Glutamatergic neuron (in vitro differentiated cells): ENCODE measurements at places on chromosomes 16 and 17. TPM values are rescaled to one million over a fixed set of nuclear protein-coding genes. Genes with fewer than 3 reads are reported as not detected.
A peak's percentile ranks its signal among the peaks of the same experiment; 100 is the strongest.

The SCO1 gene
- 20.6 TPM for total RNA-seq

The TNP2 gene
- total RNA-seq, result not detected

The TAOK1 gene
- total RNA-seq, result 133 TPM

The SLC6A2 gene
- not detected for total RNA-seq

The MT1F gene
- 3.4 TPM for total RNA-seq

The EPOP gene
- total RNA-seq, result 2.0 TPM

GRCh38 chr16:4015275-4016004, 100.8 kb downstream of the ADCY9 start:
- DNase-seq, result no peak

- DNase-seq, result no peak
These were observed 39.7 kb downstream of the ARHGAP17 start for GRCh38 chr16:24975428-24975889.

DNA sequence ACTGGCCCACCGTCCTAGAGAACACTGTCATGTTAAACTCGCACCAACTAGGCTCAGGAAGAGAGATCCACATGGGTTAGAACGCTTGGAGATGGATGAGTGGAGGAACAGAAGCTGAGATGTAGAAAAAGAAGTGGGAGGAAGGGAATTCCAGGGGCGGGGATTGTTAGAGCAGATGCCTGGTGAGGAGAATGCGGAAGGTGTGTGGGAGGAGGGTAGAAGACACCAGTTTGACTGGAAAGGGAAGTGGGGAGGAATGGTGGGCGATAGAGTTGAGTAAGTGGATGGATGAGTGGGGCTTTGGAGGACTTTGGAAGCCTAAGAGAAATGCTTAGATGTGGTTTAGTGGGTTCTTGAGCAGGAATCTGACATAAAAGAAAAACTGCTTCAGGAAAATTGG, 37.4 kb downstream of the DHX38 start:
- no peak for DNase-seq

- DNase-seq, result no peak
These were observed 401 bp upstream of the KRTAP4-5 start for GRCh38 chr17:41150026-41150425.

- DNase-seq, result no peak
These were observed 301.1 kb downstream of the IRF8 start for GRCh38 chr16:86199871-86200695.

DNA sequence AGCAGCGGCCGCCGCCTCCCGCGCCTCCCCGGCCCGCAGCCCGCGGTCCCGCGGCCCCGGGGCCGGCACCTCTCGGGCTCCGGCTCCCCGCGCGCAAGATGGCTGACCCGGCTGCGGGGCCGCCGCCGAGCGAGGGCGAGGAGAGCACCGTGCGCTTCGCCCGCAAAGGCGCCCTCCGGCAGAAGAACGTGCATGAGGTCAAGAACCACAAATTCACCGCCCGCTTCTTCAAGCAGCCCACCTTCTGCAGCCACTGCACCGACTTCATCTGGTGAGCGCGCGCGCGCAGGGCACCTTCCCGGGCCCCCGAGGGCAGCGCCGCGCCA, 258 bp downstream of the PRKCB start:
- peak; percentile 33 for DNase-seq

DNA sequence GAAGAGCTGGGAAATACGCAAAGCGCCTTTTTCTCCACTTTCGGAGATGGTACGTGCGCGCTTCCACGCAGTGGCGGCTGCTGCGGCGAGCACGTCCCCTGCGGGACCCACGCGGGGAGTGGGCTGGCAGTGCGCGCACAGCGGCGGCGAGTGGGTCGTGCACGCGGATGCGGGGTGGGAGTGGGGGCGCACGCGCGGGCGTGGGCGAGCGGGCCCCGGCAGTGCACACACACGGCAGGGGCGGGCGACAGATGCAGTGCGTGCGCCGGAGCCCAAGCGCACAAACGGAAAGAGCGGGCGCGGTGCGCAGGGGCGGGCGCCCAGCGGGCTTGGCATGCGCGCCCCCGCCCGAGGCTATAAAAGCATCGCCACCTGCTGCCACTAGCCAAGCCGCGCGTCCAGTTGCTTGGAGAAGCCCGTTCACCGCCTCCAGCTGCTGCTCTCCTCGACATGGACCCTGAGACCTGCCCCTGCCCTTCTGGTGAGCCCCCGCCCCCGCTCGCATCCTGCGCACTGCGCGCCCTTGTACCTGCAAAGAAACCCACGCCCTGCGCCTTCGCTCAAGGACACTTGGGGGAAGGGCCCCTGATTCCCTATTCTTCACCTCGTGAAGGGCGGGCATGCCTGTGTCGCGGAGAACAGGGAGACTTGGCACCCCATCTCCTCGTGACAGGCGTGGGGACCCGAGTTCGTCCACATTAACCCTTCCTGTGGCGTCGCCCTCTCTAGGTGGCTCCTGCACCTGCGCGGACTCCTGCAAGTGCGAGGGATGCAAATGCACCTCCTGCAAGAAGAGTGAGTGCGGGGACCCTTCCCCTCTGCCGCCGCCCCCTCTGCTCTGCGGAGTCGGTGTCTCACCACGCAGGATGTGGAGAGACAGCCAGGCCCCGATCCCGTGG, at the start of gene MT3:
Gene MT3, plus strand, starts transcription at position 388 of the 899 bp plus-strand sequence. Its CDS starts 63 bp downstream, at position 451.
- peak; percentile 70 for DNase-seq

DNA sequence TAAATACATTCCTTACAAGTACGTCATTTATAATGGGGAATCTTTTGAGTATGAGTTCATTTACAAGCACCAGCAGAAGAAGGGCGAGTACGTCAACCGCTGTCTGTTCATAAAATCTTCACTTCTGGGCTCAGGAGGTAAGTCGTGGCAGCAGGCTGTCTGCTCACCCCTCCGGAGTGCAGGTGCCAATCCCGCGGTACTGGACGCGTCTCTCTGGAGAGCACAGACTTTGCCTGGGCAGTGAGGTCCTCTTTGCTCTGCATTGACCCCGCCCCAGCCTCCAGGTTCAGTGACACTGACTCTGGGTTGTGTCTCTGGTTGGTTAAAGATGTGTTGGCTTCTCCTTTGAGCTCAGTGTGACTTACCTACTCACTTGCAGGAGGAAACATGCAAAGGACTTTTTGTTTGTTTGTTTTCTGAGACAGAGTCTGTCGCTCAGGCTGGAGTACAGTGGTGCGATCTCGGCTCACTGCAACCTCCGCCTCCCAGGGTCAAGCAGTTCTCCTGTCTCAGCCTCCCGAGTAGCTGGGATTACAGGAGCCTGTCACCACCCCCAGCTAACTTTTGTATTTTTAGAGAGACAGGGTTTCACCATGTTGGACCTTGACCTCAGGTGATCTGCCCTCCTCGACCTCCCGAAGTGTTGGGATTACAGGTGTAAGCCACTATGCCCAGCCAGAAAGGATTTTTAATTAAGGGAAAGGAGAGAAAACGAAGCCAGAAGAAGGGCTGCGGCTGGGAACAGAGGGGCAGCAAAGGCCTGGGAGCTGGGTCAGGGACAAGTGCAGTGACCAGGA, 31.2 kb downstream of the RNF213 start:
- DNase-seq, result no peak

DNA sequence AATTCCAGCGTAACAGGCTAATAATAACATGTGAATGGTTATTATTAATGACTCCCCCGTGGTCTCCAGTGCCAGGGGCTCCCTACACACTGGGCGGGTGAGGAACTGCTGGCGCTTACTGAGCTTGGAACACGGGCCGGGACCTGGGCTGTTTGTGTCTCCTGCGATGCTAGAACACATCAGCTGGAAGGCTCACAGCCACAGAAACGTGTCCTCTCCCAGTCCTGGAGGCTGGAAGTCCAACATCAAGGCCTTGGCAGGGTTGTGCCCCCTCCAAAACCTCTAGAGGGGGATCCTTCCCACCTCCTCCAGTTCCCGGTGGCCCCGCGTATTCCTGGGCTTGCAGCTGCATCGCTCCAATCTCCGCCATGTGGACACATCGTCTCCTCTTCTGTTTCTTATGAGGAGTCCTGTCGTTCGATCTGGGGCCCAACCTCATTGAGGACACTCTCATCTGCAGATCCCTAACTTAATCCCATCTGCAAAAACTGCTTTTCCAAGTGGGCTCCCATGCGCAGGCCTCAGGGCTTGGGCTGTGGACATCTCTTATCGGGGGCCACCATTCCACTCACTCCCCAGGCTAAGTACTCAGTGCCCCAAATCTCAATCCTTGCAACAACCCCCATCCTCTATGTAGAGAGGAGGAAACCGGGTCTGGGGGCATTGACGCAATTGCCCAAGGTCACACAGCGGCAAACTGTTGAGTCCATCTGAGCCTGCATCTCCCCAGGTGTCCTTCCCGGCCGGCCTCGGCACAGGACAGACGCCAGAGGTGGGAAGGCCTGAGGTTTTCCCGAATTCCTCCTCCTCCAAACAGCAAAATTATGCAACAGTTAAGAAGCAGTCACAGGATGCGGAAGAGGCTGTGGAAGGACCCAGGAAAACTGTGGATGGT, 193.9 kb downstream of the IRF8 start:
- DNase-seq, result no peak

DNA sequence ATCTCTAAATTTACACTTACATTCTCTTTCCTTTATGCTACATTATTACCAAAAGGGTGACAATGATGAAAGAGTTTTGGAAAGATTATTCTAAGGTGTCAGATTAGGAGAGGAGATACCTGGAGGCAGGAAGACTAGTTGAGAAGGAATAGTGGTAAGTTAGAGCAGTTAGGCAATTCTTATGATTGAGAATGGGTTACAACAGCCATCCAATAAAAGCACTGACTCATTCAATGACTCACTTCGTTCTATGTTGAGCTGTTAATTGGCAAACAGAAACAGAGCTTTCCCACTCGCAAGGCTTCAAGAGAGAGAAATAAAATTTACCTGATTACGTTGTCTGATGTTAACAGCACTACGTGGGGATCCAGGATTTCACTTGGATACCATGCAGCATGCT, 5.8 kb downstream of the NUP88 start:
- no peak for DNase-seq

DNA sequence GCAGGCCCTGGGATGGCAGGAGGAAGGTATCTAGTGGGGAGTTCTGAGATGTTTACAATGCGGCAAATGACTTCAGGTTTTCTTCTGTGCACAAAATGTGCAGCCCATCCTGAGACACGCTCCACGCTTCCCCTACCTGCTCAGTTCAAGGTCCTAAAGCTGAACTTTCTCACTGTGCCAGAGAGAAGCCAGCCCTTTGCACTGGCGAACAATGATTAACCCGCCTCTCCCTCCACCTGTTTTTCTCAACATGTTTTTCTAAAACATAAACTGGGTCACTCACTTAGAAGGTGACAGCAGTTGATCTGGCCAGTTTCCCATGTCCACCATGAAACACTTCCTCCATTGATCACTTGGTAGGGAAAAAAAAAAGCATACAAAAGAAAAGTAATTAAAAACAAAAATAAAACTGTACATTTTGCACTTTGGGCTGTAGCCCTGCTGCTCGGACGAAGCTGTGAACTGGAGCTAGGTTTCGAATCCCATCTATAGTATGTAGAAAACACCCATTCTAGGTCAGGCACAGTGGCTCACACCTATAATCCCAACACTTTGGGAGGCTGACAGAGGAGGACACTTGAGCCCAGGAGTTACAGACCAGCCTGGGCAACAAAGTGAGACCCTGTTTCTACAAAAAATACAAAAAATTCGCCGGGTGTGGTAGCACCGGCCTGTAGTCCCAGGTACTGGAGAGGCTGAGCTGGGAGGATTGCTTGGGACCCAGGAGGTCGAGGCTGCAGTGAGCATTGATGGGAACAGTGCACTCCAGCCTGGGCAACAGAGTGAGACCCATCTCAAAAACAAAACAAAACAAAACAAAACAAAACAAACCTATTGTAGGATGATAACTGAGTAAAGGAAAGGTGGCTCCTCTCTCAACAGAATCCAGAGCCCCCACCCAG, 6.1 kb upstream of the G6PC1 start:
- no peak for DNase-seq

- DNase-seq, result no peak
These were observed 43.8 kb downstream of the ZNRF1 start for GRCh38 chr16:75042426-75043174.

- DNase-seq, result no peak
These were observed 27.4 kb downstream of the IQCK start for GRCh38 chr16:19745286-19746010.

DNA sequence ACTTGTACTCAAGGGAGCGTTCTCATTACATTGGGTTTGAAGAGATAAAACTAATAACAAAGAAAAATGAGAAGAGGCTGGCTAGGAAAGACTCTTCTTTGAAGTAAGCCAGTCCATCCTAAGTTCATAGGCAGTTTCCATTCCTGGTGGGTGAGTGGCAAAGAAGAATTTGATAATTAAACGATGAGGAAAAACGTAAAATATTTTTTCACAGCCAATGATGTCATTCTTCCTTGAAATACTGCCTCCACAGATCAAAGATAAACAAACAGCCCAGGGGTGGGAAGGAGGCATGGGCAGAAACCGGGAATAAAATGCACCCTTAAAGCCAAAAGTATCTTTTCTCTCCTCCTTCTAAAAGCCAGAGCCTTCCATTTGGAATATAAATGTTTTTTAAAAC, 346.6 kb downstream of the PMP22 start:
- DNase-seq, result no peak

- no peak for DNase-seq
These were observed 6.4 kb upstream of the NPRL3 start for GRCh38 chr16:144797-145252.
